Foreskin melanocyte (primary cell): ENCODE measurements at places on chromosomes 3 and 15.

- DNase-seq = no peak
Observed at GRCh38 chr15:83094583-83094982, 12.9 kb upstream of the TM6SF1 start.

DNA sequence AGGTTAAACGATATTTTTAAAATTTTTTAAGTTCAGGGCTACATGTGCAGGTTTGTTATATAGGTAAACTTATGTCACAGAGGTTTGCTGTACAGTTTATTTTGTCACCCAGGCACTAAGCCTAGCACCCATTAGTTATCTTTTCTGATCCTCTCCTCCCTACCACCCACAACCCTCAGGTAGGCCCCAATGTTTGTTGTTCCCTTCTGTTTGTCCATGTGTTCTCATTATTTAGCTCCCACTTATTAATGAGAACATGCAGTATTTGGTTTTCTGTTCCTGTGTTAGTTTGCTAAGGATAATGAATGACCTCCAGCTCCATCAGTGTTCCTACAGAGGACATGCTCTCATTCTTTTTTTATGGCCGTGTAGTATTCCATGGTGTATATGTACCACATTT, 14.9 kb downstream of the FAM162A start:
- DNase-seq = no peak

- DNase-seq = no peak
Observed at GRCh38 chr3:196643201-196643749, 3.8 kb downstream of the NRROS start.

GRCh38 chr3:101166150-101166549, 154.2 kb downstream of the IMPG2 start:
- no peak for DNase-seq

DNA sequence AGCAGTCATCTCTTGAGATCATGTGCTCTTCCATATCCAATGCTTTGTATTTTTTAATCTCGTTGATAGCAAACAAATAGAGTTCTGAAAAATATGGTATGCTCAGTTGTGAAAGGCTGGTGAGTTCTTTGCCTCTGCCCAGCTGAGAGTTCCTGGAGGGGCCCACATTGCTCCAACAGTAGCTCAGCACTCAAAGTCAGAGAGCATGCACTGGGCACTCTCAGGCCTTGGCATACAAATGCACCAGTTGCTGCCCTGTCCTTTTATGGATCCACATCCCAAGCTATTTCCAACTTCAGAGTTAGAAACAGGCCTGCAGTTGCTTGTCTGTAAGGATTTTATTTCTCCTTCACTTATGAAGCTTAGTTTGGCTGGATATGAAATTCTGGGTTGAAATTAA, 181.7 kb upstream of the CHRNA7 start:
- DNase-seq = no peak

- DNase-seq = no peak
Observed at GRCh38 chr3:159451482-159451881, 537.2 kb upstream of the IL12A start.

- peak; percentile 43 for DNase-seq
Observed at GRCh38 chr3:12479919-12480427, 4.3 kb upstream of the TSEN2 start.

DNA sequence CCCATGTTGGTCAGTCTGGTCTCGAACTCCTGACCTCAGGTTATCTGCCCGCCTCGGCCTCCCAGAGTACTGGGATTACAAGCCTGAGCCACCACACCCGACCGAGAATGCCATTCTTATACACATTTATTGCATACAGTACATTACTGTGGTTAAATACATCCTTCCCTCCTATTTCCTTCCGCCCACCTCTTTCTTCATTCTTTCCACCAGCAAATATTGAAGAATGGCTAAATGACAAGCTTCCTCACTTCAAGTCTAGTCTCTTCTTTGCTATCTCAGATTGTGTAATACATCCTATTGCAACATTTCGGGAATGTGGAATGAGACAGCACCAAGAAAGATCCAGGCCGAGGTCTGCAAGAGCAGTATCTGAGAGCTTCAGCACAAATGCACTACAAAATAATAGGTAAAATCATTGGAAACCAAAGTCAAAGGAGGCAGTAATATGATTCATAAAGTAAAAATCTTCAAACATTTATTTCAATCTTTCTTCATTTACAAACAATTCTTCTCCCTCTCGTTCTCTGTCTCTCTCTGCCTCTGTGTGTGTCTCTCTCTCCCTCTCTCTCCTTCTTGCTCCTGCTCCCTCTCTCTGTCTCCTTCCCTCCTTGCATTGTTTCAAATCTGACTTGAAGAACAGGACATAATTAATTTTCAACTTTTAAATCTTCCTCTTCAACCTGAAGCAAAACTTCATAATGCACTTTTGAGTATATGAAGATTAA, 94.7 kb upstream of the TGFBR2 start:
- DNase-seq = peak; percentile 62

- no peak for DNase-seq
Observed at GRCh38 chr3:71016178-71016845, 567.2 kb downstream of the FOXP1 start.

DNA sequence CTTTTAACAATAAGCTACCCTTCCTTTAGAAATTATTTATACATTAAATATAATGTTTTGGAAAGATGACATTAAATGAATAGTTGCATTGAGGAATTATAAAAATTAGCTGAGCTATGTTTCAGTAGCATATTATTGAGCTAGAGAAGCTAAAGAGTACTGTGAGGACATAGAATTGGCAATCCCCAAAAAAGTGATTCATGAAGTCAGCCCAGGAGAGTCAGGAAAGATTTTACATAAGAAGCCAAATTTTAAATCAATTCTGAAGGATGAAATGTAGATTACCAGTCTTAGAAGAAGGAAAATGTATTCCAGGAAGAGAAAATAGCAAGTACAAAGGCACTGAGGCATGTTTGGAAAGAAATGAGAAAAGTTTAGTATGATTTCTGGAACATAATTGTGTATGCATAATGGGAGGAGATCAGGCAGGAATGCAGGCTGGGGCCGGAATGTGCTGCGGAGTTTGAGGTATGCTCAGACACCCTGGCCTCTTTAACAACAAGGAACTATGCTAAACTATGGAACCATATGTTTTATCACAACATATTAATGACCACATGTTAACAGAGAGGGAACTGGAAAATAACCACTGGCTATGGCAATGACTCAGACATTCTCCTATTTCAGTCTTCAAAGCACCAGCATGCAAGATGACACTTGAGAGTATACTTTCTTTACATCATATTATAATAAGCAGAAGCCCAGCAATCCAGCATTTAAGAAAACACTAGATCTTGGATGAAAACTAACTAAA, 103.3 kb upstream of the COL8A1 start:
- DNase-seq = peak; percentile 27

DNA sequence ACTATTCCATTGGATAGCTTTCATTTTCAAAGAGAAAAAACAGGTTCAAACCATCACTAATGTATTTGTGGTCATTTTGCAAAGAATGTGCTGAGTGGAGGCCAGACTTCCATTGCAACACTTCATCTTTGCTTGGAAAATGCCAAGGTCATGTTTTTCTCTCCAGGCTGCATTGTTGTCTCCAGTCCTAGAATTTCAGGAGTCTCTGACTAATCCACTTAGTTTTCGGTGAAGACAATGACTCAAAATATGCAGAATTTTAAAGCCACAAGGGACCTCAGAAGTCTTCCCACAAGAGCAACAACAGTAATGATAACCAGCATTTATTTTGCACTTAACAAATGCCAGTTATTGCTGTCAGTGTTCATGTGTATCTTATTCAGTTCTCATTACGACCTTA, 277.0 kb downstream of the RYR3 start:
- peak; percentile 29 for DNase-seq

GRCh38 chr3:67557848-67558355, 96.5 kb downstream of the SUCLG2 start:
- no peak for DNase-seq

GRCh38 chr15:60480888-60481287, 1.9 kb upstream of the ICE2 start:
- no peak for DNase-seq
